ENCODE measurements at places on chromosomes 12 and 14.

DNA sequence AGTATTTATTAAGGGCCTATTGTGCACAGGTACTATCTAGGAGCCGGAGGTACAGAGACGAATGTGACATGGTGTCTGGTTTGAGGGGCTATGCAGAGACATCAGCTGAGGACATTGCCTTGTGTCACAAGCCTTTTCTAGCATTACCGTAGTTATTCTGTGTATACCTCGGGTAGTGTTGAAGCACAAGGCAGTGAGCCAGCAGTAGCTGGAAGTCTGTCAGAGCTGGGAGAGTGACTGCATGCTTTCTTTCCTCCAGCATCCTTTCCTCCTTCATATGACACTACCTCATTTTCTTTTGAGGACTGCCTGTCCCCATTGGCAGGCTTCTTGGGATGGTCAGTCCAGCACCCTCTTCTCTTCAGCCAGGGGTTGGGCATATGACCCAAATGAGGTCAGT is 77.0 kb downstream of the POLR3B start:
- no peak for DNase-seq

DNA sequence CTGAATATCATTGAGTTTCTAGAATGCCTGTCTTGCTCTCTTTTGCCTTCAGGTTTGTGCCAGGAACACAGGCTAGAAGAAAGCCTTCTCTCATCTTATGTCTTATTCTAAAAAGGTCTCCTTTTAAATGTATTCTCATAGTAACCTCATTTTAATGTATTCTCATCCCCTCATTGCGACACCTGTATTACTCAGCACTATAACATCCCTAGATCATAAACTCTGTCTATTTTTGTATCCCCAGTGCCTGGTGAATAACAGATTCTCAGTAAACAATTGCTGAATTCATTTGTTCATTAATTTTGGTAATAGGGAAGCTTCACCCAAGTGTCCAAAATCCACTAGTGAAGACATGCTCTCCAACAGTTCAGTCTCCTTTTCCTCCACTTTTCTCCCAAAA is 8.8 kb upstream of the LRRK2 start:
- no peak for DNase-seq

DNA sequence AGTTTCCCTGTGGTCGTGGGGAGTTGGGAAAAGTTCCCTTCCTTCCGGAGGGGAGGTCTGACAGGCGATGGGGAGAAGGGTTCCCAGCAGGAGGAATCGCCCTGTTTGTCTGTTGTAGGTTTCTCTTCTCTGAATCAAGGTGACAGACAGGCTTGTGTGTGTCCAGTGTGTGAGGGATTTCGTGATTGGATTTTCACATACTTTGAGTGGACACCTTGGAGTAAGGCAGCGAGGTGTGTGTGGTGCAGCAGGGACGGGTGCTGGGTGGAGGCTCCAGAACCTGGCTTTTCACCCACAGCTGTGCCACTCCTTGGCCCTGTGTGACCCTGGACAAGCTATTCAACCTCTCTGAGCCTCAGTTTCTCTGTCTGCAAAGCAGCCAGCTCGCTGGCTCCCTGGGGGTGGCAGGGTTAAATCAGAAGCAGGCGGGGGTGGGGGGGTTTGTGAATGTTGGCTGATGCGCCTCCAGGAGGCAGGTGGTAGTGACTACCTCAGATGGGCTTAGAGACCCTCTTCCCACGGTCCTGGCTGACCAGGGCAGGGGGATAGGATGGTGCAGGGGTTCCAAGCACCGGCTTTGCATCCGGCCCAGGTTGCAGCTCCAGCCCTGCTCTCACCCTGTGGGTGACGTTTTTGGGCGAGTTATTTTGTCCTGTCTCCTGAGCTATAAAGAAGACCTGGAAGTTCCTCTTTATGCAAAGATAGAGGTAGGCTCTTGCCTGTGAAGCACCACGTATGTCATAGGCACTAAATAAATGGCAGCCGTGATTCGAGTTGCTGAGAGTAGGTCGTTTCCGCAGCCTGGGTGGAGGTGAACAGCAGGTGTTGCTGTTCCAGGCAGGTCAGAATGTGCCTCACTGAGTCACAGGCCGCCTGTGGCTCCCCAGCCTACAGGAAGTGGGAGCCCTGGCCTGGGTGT is 679 bp downstream of the BDKRB2 start:
- no peak for DNase-seq

- no peak for DNase-seq
These were observed 13.9 kb downstream of the RTL1 start for GRCh38 chr14:100889641-100890040.

GRCh38 chr14:34668111-34668510 is 38.2 kb upstream of the SNX6 start:
- DNase-seq, result no peak

DNA sequence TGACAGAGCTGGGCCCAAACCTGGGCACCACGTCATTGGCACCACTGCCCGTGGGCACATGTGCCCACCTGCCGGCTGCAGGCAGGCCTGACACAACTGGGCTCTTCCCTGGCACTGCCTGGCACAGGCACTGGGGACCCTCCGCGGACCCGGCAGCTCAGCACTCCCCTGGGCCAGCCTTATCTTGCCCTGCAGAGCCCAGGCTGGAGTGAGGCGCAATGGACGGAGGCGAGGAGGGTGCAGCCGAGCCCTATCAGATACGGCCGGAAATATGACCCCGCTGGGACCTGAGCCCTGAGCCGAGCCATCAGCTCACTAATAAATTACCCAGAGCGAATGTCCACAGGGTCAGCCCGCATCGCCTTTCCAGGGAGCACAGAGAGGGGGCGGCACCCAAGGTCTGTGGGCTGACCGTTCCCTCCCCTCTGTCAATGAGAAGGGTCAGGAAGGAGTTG is 1.7 kb upstream of the C14orf180 start:
- no peak for DNase-seq

- no peak for DNase-seq
These were observed 142.5 kb downstream of the BCAT1 start for GRCh38 chr12:24806386-24806785.

DNA sequence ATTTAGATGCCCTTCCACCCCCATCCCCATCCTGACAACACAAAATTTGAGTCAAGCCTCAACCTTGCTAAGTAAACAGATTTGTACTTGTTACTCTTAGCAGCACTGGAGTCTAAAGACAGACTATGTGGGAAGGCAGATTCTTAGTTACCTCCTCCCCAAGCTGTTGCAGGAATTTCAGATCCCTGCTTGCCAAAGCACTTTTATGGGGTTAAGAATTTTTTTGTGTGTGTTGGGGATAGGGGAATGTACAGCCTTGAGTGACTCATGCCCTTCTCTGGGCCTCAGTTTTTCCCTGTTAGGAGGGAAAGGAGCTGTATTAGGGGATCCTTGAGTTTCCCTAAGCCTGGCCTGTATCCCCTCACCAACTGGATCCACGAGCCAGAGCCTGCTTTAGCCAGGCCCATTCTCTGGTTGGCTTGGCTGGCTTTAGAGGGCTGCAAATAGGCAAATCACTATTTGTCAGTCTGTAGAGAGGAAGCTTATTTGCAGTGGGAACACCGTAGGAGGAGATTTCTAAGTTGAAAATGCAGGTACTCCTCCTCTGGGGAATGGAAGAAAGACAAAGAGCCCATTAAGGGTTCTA is 27.7 kb upstream of the RNU6-8 start:
- DNase-seq, result no peak

GRCh38 chr12:93502802-93503623 is 35.7 kb downstream of the MRPL42 start:
- no peak for DNase-seq

GRCh38 chr14:56150645-56151345 is 32.6 kb downstream of the PELI2 start:
- no peak for DNase-seq

DNA sequence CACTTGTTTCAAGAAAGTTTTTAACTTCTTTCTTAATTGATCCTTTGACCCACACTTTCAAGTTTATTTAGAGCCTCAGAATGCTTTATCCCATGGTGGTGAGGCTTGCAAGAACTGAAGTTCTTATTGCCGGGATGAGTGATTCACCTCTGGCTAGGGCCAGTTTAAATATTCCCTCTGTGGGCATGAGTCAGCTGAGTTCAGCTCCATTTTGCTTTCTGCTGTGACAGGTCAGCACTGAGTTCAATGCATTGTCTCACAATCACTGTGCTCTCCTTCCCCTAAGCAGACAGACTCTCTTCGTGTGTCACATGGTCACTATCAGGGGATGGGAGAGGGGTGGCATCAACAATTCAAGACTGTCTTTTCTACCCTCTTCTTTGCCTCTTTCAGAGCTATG is 514.6 kb upstream of the FBXO33 start:
- DNase-seq, result no peak

Data from left forelimb (tissue), 1 donor.